ENCODE measurements at places on chromosomes 11 and 22.
A peak's percentile ranks its signal among the peaks of the same experiment; 100 is the strongest.

DNA sequence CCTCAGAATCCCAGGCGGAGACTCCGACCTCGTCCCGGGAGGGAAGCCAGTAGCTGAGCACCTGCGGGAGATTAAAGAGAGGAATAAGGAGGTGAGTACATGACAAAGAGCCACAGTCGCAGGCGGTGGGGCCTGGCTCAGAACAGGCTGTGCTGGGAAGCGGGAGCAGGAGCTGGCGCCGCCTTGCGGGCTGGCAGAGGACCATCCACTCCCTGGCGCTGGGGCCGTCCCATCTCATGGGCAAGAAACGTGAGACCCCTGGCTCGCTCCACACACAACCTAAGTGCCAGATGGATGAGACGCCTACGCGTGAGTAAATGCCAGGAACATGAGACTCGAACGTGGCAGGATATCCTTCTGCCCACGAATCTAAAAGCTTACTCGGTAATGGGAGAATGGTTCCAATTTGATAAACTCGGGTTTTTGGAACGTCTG lies 6.3 kb downstream of the CEND1 start:
- peak; percentile 48 for DNase-seq

GRCh38 chr11:75597636-75598035 lies 35.6 kb downstream of the SERPINH1 start:
- DNase-seq: peak; percentile 58

DNA sequence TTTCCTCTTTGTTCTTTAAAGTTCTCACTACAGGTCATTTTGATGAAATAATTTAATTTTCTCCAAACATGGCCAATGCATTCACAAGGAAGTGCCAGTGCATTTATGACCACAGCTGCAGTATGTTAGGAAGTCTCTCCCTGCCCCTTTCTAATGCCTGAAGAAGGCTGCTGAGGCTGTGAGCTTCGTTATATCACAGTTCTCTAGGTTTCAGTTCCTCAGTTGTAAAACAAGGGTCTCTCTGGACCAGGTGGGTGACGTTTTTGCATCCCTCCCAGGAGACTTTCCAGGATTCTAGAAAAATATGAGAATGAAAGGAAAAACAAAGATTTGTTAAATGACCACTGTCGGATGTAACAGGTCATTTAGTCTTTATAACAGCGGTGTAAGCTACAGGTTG lies 171.6 kb downstream of the LARGE1 start:
- no peak for DNase-seq

- DNase-seq: no peak
These were observed 902 bp downstream of the MUS81 start for GRCh38 chr11:65861165-65861505.

GRCh38 chr22:42313204-42313603 lies 42.8 kb upstream of the TCF20 start:
- DNase-seq: no peak

DNA sequence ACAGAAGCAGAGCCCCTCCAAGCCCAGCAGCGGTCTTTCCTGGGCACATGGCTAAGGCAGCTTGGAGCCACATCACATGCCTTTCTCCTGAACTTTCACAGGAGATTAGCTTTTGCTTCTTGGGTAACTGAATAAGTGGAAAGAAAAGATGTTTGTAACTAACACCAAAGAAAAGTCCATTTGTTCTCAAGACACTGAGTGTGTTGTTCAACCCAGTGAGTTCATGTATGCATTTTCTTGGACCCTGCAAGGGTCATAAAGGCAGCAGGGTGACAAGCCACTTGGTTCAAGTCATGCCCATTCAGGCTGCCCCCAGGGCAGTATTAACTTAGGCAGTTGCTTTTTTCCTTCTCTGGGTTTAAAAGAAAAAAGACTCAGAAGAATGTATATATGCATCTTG lies 203.4 kb downstream of the FAM76B start:
- no peak for DNase-seq

GRCh38 chr11:46890665-46891064 lies 27.7 kb downstream of the LRP4 start:
- DNase-seq: no peak

DNA sequence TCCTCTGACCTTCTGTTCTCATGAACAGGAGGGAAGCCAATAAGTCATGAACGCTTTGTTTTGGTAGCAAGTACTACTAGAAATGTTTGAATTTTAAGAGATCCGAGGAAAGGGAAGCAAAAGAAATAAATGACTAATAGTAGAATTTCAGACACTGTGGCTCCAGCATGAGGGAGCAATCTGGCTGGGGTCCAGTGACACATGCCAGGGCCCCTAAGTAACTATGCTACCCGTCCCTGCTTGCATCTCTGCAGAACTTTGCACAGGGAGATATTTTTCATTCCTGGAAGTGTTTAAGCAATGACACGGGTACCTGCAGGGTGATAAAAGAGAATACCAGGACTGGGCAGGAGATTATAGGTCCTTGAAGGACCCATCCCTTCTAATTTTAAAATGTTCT lies 7.3 kb upstream of the ADAMTS8 start:
- no peak for DNase-seq

- no peak for DNase-seq
These were observed 227.5 kb upstream of the ZC3H12C start for GRCh38 chr11:109865548-109866186.

DNA sequence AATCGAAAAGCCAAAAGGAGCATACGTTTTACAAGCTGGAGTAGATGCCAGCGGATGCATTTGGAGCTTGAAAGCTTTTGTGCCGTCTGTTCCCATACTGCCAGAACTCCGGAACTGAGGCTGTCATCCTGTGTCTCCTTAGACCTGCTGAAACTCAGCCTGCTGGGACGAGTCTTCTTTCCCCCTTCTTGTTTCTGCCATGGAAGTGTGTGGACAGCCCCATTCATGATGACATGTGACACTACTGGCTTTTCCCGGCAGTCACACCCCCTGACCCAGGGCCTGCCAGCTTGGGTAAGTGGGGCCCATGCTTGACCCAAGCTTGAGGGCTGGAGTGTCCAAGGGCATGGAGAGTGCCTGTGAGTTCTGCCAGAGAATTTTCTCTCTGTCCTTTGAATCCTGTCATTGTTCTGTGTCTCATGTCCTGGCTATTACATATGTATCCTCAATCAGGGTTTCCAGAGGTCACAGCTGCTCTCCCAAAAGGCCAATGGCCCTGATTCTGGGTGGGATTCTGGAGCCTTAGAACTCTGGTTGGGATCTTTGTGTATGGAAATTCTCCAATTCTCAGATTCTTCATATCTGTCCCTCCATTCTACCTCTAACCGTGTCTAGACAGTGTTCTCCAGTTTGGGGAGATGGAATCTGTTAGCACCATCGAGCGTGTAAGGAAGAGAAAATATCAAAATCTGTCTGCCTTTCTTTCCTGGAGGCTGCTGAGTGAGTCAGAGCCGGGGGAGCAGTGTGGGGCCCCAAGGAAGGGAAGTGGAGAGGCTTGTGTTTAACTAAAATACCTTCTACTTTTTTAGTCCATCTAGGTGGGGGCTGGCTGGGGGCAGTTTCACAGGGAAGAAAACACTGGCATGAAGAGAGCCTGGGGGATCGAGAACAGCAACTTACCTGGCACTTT lies 73.2 kb downstream of the KIAA1671 start:
- DNase-seq: no peak

DNA sequence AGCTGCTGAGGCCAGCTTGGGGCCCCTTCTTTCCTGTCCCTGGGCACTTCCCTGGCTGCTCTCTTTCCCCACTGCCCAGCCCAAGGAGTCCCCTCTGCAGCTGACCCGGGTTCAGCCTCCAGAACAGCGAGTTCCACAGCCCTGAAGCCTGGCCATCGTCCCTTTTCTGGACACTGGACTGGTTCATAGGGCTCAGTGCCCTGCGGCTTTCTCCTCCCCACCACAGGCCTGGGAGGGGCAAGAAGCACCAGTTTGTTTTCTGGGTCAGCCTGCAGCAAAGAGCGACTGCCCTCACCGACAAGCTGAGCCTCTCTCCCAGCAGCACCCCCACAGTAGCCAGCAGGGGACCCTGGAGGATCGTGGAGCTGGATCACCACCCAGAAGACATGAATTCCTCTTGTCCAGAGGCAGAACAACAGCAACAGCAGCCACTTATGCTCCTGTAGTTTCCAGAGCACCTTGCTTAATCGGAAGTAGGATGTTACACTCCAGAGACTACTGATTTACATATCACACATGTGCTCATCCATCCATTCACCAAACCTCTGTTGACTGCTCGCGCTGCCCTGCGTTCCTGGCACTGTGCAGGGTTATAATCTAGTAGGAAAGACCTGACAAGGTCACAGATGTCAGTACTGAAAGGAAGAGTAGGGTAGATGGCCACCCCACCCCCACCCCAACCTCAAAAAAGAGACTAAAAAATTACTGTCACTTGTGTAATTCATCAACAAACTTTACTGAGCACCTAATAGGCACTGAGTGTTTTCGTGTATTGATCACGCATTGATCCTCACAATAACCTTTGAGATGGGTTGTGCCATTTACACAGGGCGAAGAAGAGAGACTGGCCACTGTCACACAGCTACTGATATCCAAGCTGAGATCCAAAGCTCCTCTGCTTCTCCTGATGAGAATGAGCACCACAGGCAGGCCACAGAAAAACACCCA lies 13.0 kb upstream of the CXCR5 start:
- DNase-seq: no peak

DNA sequence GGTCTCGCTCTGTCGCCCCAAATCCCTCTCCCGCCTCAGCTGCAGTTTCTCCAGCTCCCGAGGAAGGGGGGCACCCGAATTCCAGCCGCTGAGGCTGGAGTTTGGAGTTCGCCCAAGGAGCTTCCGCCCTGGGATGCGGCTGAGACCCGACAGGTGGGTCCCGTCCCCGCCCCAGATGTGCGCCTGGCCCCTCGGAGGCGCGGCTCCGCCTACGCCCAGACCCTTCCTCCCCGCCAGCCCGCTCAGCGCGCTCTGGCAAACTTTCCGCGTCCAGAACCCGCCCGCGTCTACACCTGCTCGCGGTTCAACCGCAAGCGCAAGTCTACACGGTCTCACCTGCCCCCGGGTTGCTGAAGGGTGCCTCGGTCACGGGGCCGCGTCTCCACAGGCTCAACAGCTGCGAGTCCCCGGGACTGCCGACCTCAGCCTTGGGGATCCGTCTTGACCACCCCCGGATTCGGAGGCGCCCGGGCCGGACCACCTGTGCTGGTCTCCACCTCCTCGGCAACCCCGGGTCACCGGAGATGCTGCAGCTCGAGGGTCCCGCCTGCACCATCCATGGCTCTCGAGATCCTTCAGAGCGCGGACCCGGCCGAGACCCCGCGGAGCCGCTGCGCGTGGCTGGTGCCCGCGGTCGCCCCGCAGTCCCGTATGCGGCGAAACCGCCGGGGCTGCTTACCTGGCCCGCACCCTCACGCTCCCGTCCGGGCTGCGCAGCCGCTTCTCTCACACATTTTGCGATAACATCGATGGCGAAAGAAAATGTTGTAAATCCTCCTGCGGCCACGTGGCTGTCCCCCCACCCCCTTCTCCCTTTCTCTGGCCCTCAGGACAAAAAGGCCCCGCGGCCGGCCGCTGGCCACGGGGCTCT lies 63.6 kb downstream of the NFAM1 start:
- DNase-seq: no peak

- peak; percentile 12 for DNase-seq
These were observed 1630.8 kb upstream of the TENM4 start for GRCh38 chr11:81071606-81072005.

DNA sequence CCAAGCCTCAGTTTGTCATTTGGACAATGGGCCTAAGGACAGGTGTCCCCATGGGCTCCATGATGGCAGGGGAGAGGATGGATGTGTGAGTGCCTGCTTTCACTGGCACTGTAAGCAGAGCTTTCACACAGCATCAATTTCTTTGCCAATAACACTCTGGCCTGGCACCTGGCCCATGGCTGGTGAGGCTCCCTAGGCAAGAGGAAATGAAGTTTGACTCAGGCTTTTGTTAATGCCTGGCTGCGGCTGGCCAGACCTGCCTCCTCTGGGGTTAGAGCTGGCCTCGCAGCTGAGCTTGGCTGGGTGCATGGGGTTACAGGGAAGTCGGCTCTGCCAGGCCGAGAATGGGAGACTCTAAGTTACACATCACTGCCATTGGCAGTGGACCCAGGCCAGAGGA lies 30.0 kb upstream of the SEZ6L start:
- no peak for DNase-seq

DNA sequence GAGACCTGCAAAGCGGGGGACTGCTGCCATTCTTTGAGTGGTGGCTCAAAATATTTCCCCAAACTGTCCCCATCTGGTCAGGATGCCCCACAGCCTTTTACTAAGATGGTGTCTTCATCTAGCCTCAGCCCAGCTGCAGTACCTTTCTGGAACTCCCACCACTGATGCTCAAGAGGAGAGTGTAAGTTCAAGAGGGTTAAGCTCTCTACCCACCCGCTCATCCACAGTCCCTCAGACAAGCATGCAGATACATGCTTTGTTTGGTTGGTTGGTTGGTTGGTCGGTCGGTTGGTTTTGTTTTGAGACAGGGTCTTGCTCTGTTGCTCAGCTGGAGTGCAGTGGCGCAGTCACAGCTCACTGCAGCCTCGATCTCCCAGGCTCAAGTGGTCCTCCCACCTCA lies 14.5 kb upstream of the CAVIN3 start:
- DNase-seq: no peak

DNA sequence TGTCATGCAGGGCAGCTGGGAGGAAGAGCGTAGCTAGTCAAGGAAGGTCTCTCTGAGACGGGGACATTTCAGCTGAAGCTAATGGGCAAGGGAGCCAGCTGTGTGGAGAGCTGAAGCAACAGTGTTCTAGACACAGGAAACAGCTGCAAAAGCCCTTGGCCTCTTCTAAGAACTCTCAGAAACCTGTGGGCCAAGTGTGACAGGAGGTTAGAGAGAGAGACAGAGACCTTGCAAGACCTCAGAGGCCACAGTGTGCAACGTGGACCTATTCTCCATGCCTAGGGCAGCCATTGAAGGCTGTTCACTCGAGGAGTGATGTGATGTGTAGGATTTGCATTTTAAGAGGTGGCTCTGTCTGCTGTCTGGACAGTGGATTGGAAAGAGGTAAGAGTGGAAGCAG lies 48.7 kb upstream of the TNRC6B start:
- no peak for DNase-seq

Data from D721Med (cell line).